ENCODE measurements at places on chromosomes 16 and 17. TPM values are rescaled to one million over a fixed set of nuclear protein-coding genes. Genes with fewer than 3 reads are reported as not detected.

MFAP4 gene
- 39.8 TPM for total RNA-seq

KRT36 gene
- total RNA-seq, result not detected

INCA1 gene
- 0.17 TPM for total RNA-seq

PMFBP1 gene
- 0.17 TPM for total RNA-seq

ADPRM gene
- 8.1 TPM for total RNA-seq

FAM20A gene
- total RNA-seq, result 1.0 TPM

DPEP3 gene
- total RNA-seq, result not detected

CLEC19A gene
- total RNA-seq, result not detected
